ENCODE measurements at places on chromosomes 1 and 21.
A peak's percentile ranks its signal among the peaks of the same experiment; 100 is the strongest.

DNA sequence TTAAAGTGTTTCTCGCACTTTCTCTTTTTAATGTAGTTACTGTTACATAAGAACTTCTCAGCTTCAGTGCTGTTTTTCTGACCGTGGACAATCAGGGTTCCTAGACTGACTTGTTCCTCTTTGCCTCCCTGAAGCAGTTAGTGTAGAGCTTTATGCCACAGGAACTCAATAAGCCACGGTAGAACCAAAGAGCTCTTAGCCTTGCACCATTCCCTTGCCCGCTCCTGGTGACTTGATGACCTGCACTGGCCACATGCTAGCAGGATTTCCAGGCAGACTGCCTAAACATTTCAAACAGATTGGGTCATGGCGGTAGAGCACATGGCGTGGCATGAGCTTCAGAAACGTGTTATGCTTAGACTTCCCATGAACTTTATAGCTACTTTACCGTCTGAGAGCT is 18.8 kb upstream of the FASLG start:
- no peak for DNase-seq

- no peak for DNase-seq
Measured at GRCh38 chr1:200316148-200316803, 93.6 kb downstream of the ZNF281 start.

- DNase-seq: no peak
Measured at GRCh38 chr1:154938604-154939399, 2.3 kb upstream of the PMVK start.

- DNase-seq: peak; percentile 37
Measured at GRCh38 chr1:226643177-226643576, 94.6 kb downstream of the STUM start.

DNA sequence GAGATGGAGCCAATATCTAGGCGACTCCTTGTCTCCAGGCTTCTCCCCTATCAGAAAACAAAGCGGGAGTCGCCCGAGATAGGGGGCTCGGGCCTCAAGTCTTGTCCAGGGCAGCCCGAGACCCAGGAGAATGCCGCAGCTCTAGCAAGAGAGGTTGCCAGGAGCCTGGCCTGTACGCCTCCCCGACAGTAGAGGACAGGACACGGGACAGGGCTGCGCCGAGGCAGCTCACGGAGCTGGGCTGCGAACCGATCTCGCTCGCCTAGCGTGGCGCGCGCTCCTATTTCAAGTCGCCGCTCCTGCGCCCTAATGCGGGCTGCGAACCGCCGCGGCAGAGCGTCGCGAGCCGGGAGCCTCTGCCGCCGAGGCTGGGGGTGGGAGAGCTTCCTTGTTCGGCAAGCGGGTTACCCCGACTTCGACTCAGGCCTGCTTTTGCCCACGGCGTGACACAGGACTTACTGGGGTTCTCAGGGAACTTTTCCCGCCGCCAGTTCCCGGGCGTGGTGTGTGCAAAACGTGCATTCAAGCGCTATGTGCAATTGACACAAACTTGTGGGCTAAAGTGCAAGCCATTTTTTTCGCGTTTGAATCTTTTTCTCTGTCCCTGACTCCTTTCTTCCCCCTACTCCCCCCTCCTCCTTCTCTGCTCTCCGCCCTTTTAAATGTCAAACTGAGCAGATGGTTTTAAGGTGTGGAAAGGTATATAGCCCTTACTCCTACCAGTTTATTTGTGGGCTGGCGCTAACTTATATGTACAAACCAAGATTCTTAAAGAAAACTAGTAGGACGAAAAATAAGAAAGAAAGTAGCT is 2.4 kb upstream of the PROX1 start:
- no peak for DNase-seq

DNA sequence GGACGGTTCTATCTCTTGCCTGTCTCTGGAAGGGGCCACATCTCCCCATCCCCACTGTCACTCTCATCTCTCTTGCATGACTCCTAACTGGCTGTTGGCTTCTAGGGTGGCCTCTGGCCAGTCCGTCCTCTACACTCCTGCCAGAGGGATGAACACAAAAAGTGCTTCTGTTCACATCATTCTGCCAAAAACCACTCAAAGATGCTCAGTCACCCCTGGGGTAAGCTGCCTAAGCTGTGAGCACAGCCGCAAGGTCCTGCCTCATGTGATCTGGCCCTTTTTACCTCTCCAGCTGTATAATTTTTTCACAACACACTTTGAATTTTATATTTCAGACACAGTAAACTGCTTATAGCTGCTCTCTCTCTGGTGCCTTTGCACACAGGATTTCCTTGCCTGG is 97.6 kb upstream of the CD34 start:
- no peak for DNase-seq

- no peak for DNase-seq
Measured at GRCh38 chr1:7852804-7853683, at the start of gene UTS2. UTS2 (minus strand) TSS chr1:7853065; CDS start chr1:7853003, 62 bp downstream.

DNA sequence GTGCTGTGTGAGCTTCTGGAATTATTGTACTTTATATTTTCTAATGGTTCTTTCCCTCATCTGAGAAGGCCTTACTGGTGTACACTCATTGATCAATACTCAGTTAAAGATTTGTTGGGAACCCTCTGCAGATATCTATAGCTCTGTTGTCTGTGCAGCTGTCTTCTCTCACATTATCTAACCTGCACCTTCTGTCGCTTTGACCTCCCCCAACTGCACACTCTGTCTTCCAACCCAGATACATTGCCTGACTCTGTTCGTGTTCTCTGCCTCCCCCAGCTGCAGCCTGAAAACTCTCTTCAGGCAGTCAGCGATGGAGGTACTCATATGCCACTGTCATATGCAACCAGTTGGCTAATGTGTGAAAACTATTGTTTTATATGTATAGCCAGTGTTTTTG is 334.3 kb downstream of the NCAM2 start:
- no peak for DNase-seq

DNA sequence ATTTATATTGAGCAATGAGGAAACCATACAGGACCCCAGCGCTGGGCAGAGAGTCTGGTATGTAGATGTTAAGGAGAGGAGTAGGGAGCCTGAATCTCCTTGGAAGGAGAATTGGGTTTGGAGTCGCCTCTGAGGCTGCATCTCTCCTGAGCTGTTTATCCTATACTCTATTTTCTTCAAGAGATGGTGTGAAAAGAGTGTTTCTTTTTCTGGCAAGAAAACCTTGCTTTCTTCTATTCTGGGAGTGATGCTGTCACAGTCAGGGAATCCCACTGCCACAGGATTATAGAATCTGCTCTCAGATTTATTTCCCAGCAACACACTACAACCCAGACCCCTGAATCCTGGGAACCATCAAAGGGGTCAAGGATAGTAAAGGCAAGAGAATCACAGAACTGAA is 3.3 kb downstream of the LURAP1 start:
- DNase-seq: no peak
